AG09309 (cell line): ENCODE measurements at places on chromosomes 3 and 15.
A peak's percentile ranks its signal among the peaks of the same experiment; 100 is the strongest.

DNA sequence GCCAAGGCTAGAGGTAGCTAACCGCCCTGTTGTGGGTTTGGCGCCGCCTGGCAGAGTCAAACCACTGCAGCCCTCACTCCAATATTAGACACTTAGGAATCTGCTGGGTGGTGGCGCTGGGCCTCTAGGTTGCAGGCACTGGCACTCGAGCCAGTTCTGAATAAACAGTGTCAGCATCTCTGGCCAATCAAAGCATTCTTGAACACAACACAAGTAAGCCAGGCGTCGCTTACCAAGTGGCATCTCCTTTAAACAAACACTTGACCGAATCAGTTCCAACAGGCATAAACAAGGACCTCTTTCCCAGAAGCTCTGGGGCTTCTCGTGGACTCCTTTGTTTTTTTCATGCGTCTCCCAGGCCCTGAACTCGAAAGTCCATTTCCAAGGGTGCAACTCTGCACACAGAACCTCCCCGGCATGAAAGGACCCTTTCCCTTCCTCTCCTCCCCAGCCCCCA lies 82.3 kb downstream of the LRIG1 start:
- DNase-seq = no peak

DNA sequence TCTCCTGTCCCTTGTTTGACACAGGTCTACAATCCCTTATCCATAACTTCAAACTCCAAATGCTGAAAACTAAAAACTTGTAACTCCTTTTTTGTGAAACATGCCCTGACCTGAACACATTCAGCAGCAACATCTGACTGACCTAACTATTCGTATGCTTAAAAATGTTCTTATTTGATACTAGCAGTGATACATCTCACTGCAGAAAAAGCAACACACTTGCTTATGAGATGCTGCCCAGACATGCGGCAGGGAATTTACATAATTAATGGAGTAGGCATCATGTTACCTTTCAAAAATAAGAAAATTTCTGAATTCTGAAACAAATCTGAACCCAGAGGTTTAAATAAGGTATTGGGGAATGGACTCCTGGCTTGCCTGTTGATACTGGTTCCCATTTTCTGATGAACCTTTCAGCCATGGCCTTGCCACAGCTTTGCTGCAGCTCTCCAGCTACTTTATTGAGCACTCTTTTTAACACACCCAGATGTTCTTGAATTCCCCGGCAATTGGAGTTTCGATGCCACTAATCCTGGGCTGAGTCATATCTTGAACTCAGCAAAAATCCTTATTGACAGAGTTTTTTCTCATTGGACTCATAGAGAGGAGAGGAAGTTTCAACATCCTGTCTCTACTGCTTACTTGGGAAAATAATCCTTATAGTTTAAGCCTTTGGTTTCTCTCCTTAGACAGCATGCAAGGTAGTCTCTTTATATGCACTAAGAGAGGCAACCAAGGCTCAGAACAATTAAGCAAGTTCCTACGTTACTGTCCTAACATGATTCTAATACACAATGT lies 296.6 kb upstream of the LMCD1 start:
- DNase-seq = peak; percentile 11

GRCh38 chr15:74168711-74169126 lies 4.8 kb upstream of the ISLR start:
- no peak for DNase-seq

DNA sequence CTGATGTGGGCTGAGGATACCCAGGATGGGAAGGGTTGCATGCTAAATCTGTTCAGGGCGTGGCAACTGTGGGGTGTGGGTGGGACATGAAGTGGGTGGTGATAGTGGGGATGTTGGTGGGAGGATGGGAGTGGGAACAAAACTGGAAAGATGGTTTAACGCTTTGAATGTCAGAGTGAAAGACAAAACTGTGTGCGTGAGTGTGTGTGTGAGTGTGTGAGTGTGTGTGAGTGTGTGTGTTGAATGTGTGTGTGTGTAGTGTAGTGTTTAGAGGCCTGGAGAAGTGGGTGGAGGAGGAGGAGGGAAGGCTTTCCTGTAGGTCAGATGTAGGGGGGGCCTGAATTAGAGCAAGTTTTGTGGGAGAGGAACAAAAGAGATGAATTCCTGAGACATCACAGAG lies 44.2 kb upstream of the ONECUT1 start:
- no peak for DNase-seq
